A549 treated with Mapracorat at 1 μM for 4 hours (cell line): ENCODE measurements at places on chromosomes 16 and 17. TPM values are rescaled to one million over a fixed set of nuclear protein-coding genes. Genes with fewer than 3 reads are reported as not detected.

Gene AOC3
- total RNA-seq, result 1.1 to 2.0 TPM (median 1.4 TPM) in 5 replicates

Gene RAD51C
- total RNA-seq, result 52.5 to 59.3 TPM (median 54.7 TPM) in 5 replicates

Gene MT4
- total RNA-seq, result not detected in 5 replicates

Gene SLFN12L
- 0.07 TPM in 1 of 5 replicates, not detected in the others for total RNA-seq

Gene TMEM238L
- not detected in 5 replicates for total RNA-seq

Gene ZG16
- not detected in 5 replicates for total RNA-seq

Gene KIF19
- 0.05 to 0.14 TPM (median 0.09 TPM) in 3 of 5 replicates, not detected in the others for total RNA-seq

Gene WNT3
- 3.6 to 5.1 TPM (median 4.4 TPM) in 5 replicates for total RNA-seq

Gene PTX4
- not detected in 5 replicates for total RNA-seq

Gene NPIPA3
- total RNA-seq, result 1.0 to 1.8 TPM (median 1.6 TPM) in 5 replicates

Gene TPSAB1
- 0.15 TPM in 1 of 5 replicates, not detected in the others for total RNA-seq

Gene DNAAF8
- 0.87 to 2.6 TPM (median 1.6 TPM) in 5 replicates for total RNA-seq

Gene NOXO1
- 0.19 to 0.38 TPM (median 0.26 TPM) in 4 of 5 replicates, not detected in the other for total RNA-seq

Gene CD300LF
- total RNA-seq, result not detected in 5 replicates

Gene MYH2
- not detected in 5 replicates for total RNA-seq

Gene EVPLL
- not detected in 5 replicates for total RNA-seq

Gene PLD6
- 5.9 to 8.4 TPM (median 6.7 TPM) in 5 replicates for total RNA-seq

Gene CHST4
- total RNA-seq, result 0.08 TPM in 1 of 5 replicates, not detected in the others

Gene ATF7IP2
- total RNA-seq, result 10.2 to 11.4 TPM (median 10.5 TPM) in 5 replicates

Gene SLC47A1
- total RNA-seq, result 20.8 to 22.9 TPM (median 22.3 TPM) in 5 replicates

Gene DPEP3
- total RNA-seq, result not detected in 5 replicates

Gene LHX1
- 0.79 to 2.1 TPM (median 1.5 TPM) in 5 replicates for total RNA-seq

Gene TMUB2
- 36.2 to 44.7 TPM (median 43.5 TPM) in 5 replicates for total RNA-seq

Gene SMIM22
- not detected in 5 replicates for total RNA-seq

Gene HLF
- total RNA-seq, result 0.08 to 0.23 TPM (median 0.18 TPM) in 5 replicates

Gene ADAD2
- not detected in 5 replicates for total RNA-seq

Gene ABCC12
- total RNA-seq, result 0.04 to 0.22 TPM (median 0.05 TPM) in 4 of 5 replicates, not detected in the other

Gene SDR42E2
- not detected in 5 replicates for total RNA-seq

Gene MYH1
- total RNA-seq, result not detected in 5 replicates

Gene MRC2
- total RNA-seq, result 33.7 to 59.4 TPM (median 55.9 TPM) in 5 replicates

Gene C17orf100
- 1.7 to 3.5 TPM (median 2.6 TPM) in 5 replicates for total RNA-seq
